ENCODE measurements at places on chromosomes 7 and 10.

DNA sequence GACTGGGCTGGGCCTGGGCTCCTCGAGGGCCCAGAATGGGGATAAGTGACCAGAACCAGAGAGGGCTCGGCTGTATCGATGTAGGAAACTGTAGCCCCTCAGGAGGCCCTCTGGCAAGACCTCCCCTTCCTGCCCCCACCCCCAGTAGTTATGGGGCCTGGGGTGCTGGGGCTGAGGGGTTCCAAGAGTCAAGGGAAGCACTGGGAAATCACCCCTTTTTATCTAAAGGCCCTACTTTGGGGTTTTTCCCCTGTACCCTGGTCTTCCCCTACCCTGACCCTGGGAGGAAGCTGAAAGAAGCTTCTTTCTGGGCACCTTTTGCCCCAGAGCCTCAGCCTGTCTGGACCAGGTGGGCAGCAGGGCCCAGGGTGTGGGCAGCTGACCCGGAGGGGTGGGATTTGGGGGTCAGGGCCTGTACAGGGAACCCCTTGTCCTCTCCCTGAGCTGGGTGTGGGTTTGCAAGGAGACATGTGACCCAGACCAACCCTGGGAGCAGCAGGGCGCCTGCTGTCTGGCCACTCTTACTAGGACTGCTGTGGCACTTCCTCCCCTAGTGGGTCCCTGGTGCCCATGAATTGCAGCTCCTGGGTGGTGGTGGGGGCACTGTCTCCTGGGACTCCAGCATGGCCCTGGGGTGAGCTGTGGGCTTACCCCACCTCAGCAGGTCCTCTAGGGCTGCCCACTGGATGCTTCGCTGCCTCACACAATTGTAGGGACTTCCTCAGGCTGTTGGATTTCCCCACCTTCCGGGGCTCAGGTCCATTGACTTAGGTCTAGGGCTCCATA, 1.5 kb downstream of the IRF5 start:
- DNase-seq = no peak

- no peak for DNase-seq
Measured at GRCh38 chr10:34766811-34767494, 48.1 kb downstream of the PARD3 start.

GRCh38 chr7:1592299-1592871, 22.6 kb upstream of the PSMG3 start:
- DNase-seq = no peak

DNA sequence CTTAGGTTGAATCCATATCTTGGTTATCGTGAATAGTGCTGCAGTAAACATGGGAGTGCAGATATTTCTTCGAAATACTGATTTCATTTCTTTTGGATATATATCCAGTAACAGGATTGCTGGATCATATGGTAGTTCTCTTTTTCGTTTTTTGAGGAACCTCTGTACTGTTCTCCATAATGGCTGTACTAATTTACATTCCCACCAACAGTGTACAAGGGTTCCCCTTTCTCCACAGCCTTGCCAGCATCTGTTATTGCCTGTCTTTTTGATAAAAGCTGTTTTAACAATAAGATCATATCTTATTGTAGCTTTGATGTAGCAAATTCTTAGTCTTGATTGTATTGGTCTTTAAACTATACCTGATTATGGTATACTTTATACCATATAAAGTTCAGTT, 45.3 kb downstream of the ZNRF2 start:
- no peak for DNase-seq

GRCh38 chr7:24576171-24577025, 3.1 kb downstream of the PALS2 start:
- DNase-seq = no peak

GRCh38 chr10:121800831-121801230, 127.0 kb downstream of the ATE1 start:
- DNase-seq = no peak

GRCh38 chr7:47370461-47371042, 211.4 kb downstream of the TNS3 start:
- no peak for DNase-seq

DNA sequence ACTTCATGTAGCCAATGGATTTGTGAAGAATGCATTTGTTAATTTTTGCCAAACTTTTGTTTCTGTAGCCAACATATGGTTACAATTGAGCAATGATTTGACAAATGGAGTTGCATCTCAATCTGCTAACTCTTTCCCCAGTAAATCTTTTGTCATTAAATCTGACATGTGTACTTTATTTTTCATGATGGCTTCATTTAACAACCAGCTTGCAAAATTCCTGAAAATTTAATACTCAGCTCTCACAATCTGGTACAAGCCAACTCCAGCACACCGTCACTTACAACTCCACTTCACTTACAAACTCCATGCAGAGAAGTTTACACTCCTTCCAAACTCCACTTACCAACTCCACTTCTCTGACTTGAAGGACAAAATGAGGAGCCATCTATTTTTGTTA, 26.5 kb upstream of the HIBADH start:
- DNase-seq = no peak

GRCh38 chr7:65798111-65799075, 74.5 kb upstream of the VKORC1L1 start:
- DNase-seq = no peak

DNA sequence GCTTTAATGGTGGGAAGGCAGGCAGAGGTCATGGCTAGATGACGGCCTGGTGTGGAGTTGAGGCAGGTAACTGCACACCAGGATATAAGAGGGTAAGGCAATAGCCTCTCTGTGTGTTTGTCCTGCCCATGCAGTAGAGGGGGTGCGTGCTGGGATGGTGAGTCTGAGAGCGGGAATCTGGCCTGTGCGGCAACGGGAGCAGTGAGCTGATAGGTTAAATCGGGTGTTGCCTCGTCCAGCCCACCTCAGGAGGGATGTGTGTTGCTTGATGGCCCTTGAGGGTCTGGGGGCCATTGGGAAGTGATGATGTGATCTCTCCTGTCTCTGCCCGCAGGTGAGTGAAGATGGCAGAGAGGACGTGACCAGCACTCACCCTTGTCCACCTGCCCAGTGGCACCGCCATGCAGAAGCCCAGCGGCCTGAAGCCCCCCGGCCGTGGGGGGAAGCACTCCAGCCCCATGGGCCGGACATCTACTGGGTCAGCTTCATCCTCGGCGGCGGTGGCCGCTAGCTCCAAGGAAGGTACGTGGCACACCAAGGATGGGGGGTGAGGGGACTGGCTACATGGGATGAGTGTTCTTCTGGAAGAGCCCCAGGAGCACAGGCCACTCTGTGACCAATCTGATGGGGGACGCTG, 28.1 kb downstream of the CLIP2 start:
- no peak for DNase-seq

- no peak for DNase-seq
Measured at GRCh38 chr10:116331815-116332214, 7.6 kb downstream of the CCDC172 start.

- DNase-seq = no peak
Measured at GRCh38 chr7:24836084-24836483, 78.8 kb upstream of the GSDME start.

DNA sequence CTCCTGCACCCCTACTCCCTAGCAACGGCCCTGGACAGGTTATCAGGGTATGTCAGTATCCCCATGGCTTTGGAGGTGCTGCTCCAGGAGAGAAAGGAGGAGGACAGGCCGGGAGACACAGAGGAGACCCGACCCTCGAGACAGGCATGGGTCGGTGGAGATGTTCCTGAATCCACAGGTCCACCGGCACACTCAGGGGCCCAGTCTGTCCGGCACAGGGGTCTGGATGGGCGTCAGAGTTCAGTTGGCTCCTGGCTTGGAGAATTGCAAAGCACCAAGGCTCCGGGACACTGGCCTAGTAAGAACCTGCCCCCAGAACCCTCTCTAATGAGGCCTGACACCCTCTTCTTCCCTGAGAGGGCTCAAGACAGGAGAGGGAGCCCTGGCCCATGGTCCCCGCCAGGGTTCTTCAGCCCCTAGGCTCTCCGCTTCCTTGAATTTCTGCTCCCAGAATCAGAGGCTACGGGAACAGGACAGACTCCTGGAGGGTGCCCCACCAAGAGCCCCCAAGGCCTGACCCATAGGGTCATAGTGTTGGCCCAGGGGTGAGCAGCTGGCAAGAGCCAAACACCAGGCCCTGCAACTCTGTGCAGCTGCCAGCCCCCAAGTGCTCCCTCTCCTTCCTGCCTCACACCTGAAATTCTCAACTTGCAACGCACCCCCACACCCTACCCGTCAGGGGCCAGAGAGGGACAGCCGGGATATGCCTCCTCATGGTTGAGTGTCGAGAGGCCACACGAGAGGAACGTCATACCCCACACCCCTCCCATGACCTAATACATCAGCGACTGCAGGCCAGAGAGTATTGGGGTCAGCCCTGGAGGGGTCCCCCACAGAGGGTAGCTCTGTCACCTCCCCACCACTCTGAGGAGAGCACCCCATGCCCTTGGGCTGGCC, 5.5 kb upstream of the IRF5 start:
- DNase-seq = no peak

DNA sequence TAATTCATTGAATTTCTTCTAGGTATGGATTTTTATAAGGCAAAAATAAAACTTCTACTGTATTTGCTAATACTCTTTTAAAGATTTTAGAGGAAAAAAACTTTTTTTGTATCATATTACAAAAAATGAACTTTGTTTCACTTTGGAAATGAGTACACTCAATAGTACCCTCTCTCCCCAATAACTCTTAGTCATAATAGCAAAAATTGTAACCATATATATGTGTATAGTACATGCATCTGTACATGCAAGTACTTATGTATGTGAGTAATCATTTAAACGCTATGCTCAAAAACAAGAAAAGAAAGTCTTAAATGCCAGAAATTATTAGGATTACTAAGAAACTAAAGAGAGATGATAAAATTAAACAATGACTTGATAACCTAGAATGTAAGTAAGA, 95.9 kb upstream of the HGF start:
- no peak for DNase-seq

- DNase-seq = no peak
Measured at GRCh38 chr10:101311185-101312066, 42.5 kb upstream of the BTRC start.

- no peak for DNase-seq
Measured at GRCh38 chr7:121081327-121081936, 92.9 kb downstream of the CPED1 start.

DNA sequence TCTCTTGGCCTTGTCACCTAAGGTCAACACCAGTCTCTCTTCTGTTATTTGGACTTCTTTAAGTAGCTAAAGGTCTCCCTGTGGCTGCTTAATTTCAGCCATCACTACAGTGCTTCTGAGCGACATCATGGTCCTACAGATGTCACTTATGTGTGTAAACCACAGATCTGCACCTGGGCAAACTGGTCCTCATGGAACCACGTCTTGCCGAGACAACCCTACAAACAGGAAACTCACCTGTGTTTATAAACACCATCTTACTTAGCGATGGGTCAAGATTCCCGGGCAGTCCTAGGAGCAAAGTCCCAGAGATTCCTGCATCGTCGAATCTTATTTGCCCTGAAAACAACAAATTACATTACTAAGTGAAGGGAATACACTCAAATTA, 27.8 kb downstream of the KLF6 start:
- DNase-seq = no peak

GRCh38 chr7:84746353-84746752, 440.5 kb downstream of the SEMA3D start:
- DNase-seq = no peak
